ENCODE measurements at places on chromosomes 2 and 18. TPM values are rescaled to one million over a fixed set of nuclear protein-coding genes. Genes with fewer than 3 reads are reported as not detected.

DNER gene
- total RNA-seq, result not detected

DNA sequence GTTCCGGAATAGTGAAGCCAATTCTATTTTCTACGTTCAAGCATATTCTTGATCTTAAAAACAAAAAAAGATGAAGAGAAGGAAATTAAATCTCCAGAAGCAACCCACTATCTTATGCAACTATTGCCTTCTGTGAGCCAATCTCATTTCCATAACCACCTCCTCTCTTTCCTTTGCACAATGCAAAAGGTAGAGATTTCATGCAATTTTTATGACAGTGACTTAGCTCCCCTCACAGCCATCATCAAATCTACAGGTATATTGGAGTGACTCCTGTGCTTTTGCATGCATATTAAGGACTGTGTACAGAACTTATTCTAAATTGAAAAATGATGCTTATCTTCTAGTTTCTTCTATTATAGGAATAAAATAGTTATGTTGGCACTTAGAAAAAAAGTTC lies 191.8 kb downstream of the DCC start:
- H3K27ac ChIP-seq, result no peak overlapping the region
- no peak for DNase-seq
- no peaks in the 10 kb centered on the region for H3K27me3 ChIP-seq
- no peak overlapping the region for H3K4me3 ChIP-seq

- no peak overlapping the region for H3K27ac ChIP-seq
- H3K36me3 ChIP-seq, result no peaks in the 10 kb centered on the region
- no peak overlapping the region for H3K4me3 ChIP-seq
- H3K4me1 ChIP-seq, result no peaks in the 10 kb centered on the region
Observed at GRCh38 chr2:165113414-165113813, 90.4 kb downstream of the SCN3A start.

GRCh38 chr18:1019191-1019590 lies 114.5 kb downstream of the ADCYAP1 start:
- H3K27ac ChIP-seq, result no peak overlapping the region
- H3K4me1 ChIP-seq, result no peaks in the 10 kb centered on the region
- H3K36me3 ChIP-seq, result no peaks in the 10 kb centered on the region

GRCh38 chr2:177084607-177085006 lies 128.0 kb upstream of the HNRNPA3 start:
- no peak overlapping the region for H3K27ac ChIP-seq
- H3K27me3 ChIP-seq, result no peaks in the 10 kb centered on the region
- H3K4me3 ChIP-seq, result no peak overlapping the region
- no peaks in the 10 kb centered on the region for H3K36me3 ChIP-seq
- no peak for DNase-seq
